Stimulated activated CD4-positive, alpha-beta T cell treated with anti-CD3 and anti-CD28 coated beads, Interleukin-4, amount 100 ng/mL, for 24 hours (primary cell): ENCODE measurements at places on chromosomes 12 and 14.

GRCh38 chr14:103531421-103532215 lies 2.6 kb downstream of the TRMT61A start:
- no peak for DNase-seq

- no peak for DNase-seq
Observed at GRCh38 chr14:104930526-104931303, 6.0 kb downstream of the PLD4 start.

- DNase-seq = no peak
Observed at GRCh38 chr14:104424406-104425072, 155.0 kb upstream of the C14orf180 start.

DNA sequence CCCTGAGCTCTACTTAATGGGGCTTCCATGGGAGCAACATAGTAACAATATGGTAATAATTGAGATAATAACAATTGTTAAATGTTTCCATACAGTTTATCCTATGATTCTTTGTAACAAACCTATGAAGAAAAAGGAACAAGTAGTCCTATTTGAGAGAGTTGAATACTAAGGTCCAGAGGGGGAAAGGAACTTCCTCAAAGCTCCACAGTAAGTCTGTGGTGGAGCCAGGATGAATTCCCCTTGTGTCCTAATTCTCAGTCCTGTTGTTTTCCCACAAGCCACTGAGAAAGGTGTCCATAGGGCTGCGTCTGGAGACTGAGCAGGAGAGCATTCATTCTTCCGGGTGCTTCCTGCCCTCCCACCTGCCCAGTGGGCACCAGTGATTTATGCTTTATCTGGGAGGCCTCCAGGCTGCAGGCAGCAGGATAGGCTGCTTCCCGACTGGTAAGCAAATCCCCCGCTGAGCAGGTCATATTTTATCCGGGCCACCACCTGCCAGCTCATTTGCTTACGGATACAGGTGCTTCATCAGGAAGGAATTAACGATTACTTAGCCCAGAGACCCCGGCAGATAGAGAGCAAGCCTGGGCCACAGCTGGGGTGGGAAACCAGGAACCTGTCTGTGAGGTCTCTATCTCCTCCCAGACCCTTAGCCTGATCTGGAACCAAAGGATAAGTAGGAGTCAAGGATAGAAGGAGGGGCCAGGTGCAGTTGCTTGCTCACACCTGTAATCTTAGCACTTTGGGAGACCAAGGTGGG lies 33.9 kb upstream of the FAM222A start:
- no peak for DNase-seq

DNA sequence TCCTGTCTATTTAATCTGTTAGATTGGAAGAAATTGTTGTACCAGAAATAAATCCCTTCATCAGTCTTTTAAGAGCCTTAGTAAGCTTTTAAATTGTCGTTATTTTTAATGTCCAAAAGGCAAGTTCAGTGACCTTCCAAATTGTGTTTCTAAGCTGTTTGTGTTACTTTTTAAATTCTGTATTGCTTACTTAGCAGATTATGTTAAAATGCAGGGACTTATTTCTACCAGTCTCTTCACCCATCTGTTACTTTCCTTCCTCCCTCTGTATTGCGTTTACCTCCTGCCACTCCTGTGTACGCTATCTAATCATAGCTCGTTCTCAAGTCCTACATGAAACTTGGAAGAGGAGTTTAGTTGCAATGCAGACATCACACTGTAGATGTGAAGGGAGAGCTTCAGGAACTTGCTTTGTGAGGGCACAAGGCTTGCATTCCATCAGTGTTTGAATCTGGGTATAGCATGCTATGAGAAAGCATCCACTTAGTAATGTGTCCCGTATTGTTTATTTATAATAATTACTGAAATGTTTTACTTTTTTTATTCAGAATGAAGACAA lies 406.5 kb upstream of the RGS6 start:
- no peak for DNase-seq

DNA sequence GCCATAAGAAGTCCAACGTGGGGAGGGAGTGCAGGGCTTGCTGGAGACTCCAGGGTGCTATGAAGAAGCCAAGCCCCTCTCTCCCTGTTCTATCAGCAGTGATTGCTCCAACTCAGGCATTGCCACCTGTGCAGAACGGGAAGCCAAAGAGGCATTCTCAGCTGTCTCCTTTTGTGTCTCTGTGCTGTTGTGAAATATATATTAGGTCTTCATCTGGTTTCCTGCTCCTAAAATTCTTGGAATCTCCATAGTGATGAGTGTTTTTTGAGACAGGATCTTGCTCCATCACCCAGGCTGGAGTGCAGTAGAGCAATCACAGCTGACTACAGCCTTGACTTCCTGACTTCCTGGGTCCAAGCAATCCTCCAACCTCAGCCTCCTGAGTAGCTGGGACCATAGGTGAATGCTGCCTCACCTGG lies 51.2 kb upstream of the AEBP2 start:
- no peak for DNase-seq

GRCh38 chr12:120758798-120759590 lies 33.4 kb downstream of the ACADS start:
- no peak for DNase-seq

GRCh38 chr14:49774106-49774505 lies 6.2 kb downstream of the KLHDC2 start:
- no peak for DNase-seq

DNA sequence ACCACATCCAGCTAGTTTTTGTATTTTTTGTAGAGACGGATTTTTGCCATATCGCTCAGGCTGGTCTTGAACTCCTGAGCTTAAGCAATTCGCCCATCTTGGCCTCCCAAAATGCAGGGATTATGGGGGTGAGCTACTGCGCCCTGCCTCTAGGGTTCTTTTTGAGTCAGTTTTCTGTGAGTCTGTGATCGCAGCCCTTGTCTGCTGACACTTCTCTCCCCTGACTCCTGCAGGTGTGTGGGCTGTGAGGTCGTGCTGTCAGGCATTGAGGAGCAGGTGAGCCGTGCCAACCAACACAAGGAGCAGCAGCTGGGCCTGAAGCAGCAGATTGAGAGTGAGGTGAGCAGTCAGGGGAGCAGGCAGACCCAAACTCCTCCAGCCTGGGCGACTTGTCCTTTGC lies 6.3 kb downstream of the COPS7A start:
- no peak for DNase-seq

DNA sequence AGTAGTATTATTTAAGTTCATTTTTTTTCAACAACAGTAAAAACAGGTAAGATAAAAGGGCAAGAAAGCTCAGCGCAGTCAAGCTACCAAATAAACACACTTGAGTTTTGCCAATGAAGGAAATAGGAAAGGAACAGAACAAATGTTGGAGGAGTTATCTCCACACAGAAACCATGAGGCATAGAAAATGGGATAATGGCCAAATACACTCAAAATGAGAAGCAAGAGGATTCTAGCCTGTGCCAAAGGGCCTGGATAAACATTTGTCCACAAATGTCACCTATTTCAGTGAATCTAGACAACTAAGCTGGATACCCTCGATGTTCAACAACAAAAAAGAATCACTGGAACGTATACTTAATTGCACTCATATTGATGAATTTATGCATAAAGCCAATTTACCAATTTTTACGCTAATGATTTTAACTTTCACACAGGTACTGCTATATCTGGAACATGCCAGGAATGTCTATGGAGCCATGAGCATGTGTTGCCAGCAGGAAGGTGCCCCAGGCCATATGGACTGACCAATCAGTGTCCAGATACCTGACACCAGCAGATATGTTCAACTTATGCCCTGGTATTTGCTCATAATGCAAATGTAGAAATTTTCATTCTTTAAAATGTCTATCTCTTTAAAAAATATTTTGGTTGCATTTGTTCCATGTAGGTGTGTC lies 21.1 kb downstream of the ST8SIA1 start:
- DNase-seq = no peak
